Endodermal cell (in vitro differentiated cells): ENCODE measurements at places on chromosomes 13 and 19. TPM values are rescaled to one million over a fixed set of nuclear protein-coding genes. Genes with fewer than 3 reads are reported as not detected.
A peak's percentile ranks its signal among the peaks of the same experiment; 100 is the strongest.

- no peak for DNase-seq
Observed at GRCh38 chr13:110420626-110421025, 113.5 kb downstream of the COL4A2 start.

DNA sequence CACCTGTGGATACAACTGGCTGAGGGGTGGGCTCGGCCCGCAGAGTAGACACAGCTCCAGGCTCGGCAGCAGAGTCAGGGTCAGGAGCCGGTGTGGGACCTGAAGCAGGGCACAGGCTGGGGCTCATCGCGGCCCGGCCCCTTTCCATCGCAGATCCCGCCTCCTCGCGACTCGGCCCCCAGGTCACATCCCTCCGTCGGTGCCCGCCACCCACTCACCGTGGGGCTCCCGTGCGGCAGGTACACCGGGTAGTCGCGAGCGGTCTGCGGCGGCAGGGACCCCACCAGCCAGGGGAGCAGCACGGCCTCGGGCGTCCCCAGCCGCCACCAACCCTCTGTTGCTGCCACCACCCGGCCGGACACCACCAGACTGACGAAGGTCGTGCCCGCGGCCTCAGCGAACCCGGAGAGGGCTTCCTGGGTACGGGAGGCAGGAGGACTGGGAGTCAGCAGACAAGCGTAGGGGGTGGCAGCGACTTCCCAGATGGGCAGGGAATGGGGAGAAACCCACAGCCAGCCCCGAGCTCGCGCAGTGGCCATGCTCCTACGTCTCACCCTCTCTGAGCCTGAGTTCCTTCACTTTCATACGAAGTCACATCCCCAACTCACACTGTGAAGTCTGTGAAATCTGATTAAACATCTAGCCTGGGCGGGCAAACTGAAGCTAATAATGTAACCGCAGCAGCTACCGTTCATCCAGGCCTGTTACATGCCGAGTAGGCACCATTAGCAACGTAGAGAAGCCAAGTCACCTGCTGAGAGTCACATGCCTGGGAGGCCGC, 3.7 kb downstream of the FUZ start:
- DNase-seq = peak; percentile 84

GRCh38 chr13:64534302-64534701, 2695.8 kb downstream of the PCDH9 start:
- no peak for DNase-seq

GRCh38 chr19:58515259-58515658, 3.5 kb upstream of the SLC27A5 start:
- DNase-seq = no peak

- no peak for DNase-seq
Observed at GRCh38 chr19:32543115-32543900, 37.7 kb upstream of the PDCD5 start.

MEDAG gene
- 0.33 and 0.38 TPM in 2 replicates for total RNA-seq

DNA sequence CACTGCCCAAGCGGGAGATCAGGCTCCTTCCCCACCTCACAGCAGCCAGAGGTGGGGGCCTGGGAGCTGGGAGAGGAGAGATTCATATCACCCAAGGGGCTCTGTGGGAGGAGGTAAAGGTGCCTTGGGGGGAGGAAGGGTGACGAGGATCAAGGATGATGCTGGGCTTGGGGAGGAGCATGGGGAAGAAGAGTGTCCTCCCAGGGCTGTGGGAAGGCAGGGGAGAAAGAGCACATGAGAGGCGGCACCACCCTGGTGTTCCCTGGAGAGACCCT, 82.7 kb downstream of the ANKRD10 start:
- peak; percentile 17 for DNase-seq
